GM03348 (cell line): ENCODE measurements at places on chromosomes 1 and 21.

DNA sequence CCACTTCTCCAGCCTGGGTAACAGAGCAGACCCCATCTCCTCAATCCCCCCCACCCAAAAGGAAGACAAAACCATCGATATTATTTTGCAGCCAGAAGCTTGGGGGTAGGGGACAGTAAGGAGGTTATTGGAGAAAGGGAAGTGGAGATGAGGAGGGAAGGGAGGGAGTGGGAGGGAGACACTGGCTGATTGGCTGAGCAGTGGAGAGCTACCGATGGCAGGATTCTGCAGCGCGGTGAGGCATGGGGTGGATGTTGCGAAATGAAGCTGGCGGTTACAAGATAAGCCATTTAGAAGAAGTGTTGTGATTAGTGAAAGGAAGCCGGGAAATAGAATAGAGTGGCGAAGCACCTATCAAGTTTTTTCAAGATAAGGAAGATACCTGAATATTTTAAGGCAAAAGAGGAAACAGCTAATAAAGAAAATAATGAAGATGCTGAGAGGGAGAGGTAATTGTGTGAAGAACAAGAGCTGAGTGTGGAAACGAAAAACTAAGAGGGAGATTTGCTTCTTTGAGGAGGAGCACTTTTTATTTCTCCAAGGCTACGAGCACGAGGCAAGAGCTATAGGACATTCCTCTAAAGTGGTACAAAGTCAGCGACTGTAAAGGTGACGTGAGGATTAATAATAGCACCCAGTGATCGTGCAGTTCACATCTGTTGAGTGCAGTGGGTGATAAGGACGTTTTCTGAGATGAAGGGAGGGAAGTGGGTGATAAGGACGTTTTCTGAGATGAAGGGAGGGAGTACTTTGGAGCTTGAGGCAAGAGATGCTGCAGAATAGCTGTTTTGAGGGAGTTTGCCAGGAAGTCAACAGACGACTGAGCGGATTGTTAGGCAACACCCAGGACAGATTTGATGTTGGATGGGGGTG is 103.2 kb upstream of the KIF26B start:
- no peak for DNase-seq

DNA sequence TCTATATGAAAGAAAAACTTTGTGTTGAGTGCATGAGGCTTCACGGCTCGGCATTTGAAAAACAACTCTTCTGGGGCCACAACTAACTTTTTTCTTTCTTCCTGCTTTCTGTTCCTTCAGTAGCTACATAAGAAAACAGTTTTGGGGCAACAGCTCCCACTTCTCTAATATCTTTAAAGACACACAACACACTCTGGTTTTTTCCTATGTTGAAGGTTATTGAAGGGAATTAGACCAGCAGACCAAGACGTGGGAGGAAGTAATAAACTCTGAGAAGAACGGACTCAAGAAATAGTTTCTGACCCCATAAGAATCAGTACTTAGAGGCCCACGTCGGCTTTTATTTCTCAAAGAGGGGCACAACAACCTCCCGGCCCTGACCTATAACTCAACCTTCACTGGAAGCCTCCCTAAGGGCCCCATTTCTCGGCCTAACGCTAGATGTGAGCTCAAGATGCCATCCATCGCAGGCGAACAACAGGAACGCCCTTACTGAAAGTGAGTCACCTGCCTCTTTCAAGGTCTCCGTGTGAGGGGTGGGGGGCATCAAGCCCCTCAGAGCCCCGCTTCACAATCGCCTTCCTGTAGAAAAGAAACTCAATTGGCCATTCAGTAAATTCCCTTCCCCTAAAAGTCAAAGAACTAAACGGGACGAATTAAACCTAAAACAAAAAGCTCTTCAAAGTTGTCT is 844 bp downstream of the ZMYM6 start:
- peak; percentile 50 for DNase-seq

GRCh38 chr1:212749821-212750535 is 41.6 kb downstream of the NSL1 start:
- DNase-seq, result peak; percentile 84

GRCh38 chr1:42414551-42415496 is 34.2 kb downstream of the RIMKLA start:
- DNase-seq, result no peak

- DNase-seq, result no peak
Measured at GRCh38 chr1:186658999-186659398, 21.2 kb downstream of the PTGS2 start.

DNA sequence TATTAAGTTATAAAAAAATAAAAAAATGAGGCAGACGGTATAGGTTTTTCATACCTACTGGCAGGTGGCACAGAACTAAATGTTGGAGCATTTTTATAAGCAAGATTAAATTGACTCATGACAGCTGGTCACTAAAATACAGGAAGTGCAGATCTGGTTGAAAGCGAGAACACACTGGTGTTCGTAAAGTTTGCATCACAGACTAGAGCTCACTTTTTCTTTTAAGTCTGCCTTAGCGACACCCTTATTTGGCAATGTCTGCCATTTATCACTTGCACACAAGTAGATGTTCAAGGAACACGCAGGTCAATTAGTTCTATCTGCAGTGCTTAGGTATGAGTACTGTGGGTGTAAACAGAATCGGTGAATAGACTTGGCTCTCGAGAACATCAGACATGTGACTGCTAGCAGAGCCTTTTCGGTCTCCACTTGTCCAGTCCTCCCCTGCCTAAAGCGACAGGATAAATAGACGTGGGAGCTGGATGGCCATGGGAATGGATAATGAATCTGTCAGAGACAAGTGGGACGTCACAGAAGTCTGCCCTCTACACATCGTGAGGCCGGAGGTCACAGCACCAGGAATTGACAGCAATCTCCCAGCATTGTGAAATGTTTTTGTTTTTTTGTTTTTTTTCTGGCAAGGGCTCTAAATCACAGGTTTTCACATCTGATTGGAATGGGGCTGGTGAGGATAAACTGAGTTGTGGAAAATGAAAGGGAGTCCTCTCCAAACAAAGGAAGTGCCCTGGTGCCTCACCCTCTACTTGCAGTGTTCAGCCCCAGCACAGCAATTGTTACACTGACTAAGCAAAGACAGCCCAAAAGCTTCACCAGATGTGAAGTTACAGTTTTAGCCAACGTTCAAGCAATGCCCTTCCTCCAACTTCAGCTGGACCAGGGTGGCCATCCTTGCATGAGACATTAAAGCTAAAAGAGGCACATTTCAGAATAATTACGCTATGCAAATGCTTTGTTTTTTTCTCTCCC is 248.9 kb downstream of the NTNG1 start:
- DNase-seq, result peak; percentile 8
